Activated CD8-positive, alpha-beta memory T cell treated with anti-CD3 and anti-CD28 coated beads, Interleukin-2, amount 50 U/mL, for 4 hours (primary cell): ENCODE measurements at places on chromosomes 16 and 17.

- DNase-seq, result no peak
These were observed 36.0 kb upstream of the SLC39A11 start for GRCh38 chr17:73128496-73128895.

DNA sequence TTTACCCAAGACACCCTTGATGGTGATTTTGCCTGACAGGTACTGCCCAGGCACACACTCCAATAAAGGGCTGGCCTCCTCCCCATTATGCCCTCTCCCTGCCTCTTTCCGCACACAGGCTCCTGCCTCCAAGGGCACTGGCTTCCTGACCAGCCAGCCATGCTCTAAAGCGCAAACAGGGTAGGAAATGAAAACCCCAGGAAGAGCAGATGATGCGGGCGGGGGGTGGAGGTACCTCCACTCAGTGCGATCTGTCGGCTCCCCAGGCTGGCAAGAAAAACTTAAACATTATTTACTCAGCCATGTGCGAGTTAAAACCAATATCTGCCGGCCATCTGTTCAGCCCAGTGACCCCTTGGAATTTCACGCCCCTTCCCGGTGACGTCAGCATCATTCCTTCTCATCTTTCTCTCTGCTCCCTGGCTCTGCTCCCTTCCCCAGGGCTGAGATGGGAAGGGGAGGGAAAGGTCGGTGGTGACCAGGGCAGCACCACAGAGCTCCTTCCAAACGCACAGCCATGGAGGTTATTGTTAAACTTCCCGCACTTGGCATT lies 262.5 kb downstream of the CBLN1 start:
- DNase-seq, result no peak

- no peak for DNase-seq
These were observed 504 bp upstream of the COPRS start for GRCh38 chr17:31859487-31860008.

- no peak for DNase-seq
These were observed 8.4 kb downstream of the PHF12 start for GRCh38 chr17:28942925-28943324.

DNA sequence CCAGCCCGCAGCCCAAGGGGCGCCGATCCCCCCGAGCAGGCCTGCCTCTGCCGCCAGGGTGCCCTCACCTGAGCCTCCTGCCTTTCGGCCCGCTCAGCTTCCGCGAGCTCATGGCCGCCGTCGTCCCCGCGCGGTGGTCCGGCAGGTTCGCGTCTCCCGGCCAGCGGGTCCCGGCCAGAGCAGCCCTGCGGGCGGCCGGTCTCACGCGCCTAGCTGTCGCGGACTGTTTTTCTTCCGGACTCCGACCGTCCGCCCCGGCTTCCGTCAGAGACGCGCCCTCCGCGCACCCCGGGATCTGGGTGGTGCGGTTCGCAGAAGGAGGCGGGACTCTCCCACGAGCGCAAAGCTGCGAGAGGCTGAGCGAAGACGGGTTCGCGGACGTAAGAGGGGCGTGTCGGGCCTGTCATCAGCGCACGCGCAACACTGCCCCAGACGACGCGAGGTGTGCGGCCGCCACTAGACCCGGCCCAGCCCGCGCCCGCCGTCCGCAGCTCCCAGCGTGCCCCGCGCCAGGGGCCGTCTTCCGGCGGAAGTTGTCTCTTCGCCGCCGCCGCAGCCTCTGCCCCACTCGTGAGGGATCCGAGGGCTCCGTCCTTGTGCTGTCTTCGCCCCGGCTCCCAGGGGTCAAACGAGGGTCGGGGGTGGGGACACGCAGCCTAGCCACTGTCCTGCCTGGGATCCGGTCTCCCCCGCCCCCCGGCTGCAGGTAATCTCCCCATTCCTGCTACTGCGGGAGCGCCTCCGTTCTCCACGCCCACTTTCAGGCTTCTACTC lies at the start of gene INPP5K:
TSS of gene INPP5K (minus strand) at position 225 of the 774 bp plus-strand sequence. CDS start at position 112, 113 bp downstream.
- DNase-seq, result peak; percentile 97

DNA sequence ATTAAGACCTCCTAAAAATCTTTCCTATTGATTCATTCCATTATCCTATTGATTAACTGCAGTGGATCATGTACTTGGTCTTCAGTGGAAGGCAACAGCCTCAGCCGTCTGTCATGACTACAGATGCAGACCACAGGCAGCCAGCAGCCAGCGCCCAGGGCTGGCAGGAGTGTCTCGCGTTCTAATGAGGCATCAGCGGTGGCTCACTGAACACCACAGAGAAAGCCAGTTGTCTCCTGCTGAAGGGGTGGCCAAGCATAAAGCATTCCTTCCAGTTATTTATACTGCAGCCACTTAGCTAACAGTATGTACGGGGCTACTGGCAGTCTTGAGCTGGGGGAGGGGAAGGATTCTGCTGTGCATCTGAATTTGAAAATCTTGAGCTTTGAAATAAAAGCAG lies 214.3 kb downstream of the IRX3 start:
- DNase-seq, result no peak

DNA sequence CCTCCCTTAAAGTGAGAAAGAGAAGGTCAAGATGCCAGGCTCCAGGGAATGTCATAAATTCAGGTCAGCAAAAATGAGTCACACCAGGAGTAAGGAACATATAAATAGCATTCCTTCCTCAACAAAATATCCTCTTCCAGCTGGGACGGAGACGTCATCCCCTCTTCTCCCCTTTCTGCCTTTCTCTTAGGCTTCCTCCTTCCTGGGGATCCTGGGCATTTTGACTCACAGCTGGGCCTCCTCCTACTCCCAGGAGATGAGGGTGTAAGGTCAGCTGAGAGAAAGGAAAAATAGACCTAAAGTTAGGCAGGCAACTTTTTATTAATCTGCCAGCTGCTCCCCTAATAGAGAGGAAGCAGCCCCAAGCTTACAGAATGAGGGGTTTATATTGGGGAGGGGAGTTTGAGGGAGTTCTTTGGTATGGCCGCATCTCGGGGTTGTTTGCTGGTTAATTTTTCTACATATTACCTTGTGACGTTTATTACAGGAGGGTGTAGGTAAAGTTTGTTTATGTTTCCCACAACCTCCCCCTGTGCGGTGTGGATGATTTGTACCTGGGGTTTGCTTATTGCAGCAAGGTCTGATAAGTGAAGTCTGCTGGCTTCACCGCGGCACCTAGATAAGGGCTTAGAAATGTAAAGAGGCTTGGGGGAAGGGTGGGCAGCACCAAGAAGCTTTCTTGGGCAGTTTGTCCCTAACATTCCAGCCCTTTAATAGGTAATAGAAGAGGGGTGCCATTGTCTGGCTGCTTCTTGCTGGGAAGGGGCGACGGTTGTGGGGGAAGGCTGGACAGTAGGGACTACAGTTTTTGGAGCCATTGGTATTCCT lies 7.1 kb upstream of the ZNF747 start:
- DNase-seq, result no peak

GRCh38 chr17:50364061-50364458 lies 8.9 kb downstream of the MRPL27 start:
- no peak for DNase-seq

GRCh38 chr17:39828443-39828842 lies 35.7 kb downstream of the IKZF3 start:
- DNase-seq, result no peak
